ENCODE measurements at places on chromosomes 6 and 20.
A peak's percentile ranks its signal among the peaks of the same experiment; 100 is the strongest.

DNA sequence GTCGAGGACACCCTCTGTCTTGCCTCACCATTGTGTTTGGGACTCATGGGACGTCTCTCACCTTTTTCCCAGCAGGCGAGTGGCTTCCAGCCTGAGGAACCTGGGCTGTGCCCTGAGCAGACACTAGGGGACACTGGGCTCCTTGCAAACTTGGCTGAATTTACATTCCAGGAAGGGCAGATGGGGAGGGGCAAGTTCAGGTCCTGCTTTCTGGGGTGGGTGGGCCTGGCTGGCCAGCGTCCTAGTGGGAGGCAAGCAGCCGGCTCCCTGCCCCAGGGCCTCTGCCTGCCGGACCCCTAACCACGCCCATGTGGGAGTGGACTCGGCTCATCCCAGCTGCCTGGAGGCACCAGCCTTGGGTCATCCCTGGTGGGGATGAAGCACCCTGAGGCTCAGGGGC is 48.2 kb upstream of the MLN start:
- DNase-seq: no peak

- DNase-seq: no peak
Measured at GRCh38 chr20:49591217-49591865, 23.4 kb upstream of the PTGIS start.

DNA sequence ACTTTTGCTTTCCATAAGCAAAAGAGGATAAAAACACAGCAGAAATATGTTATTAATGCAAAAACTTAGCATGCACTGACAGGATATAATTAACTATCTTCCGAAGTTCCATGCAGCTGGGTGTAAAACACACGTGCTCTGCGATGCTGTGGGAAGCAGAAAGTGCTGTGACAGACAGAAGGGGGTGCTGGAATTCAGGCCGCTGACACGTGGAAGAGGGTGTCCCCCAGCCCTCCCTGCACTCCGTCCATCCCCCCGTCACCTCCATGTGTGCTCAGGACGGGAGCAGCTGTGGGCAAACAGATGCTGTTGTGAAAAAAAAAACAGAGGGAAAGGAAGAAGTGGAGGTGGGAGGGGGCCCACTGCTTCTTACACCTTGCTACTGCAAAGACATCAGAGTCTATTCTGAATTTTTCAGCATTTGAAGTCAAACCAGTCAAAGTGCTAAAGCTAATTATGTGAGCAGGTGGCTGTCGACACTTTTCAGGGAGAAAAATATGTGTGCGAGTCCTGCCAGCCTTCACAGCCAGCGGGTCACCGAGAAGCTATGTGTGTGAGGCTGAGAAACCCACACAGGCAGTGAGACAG is 175.9 kb upstream of the AFDN start:
- no peak for DNase-seq

GRCh38 chr20:31909253-31910070 is 39.0 kb downstream of the TTLL9 start:
- no peak for DNase-seq

DNA sequence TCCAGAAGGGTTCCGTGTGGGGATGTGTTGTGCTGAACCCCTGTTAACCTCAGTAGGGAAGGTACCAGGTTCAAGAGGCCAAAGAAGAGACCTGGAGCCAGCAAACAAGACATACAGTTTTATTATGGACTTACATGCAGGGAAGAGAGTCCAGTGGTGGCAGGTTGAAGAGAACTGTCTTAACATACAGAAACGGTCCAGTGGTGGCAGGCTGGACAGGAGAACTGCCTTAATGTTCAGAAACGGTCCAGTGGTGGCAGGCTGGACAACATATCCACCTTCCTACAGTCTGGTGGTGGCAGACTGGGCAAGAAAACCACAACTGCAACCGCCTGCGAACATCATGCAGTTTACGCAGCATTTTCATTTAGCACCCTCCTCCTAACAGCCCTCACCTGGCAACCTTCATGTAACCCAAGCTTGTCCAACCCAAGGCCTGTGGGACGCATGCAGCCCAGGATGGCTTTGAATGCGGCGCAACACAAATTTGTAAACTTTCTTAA is 75.9 kb downstream of the PHACTR3 start:
- no peak for DNase-seq

DNA sequence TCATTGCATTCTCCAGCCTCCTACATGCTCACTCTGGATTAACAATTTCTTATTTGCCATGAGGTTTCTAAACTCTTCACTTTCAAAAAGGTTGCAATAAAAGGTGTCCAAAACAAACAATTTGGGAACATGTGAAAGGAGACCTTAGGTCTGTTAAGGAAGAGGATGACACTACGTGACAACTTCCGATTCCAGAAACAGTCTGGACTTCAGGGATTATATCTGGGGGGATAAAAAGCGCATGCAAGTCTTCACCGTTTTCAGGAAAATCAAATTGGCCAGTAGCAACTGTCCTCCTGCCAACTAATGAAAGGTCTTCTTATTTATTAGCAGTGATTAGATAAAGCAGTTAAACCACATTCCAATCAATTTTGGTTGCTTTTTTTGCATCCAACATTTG is 1.8 kb downstream of the ZDHHC14 start:
- DNase-seq: no peak

GRCh38 chr20:34654207-34654744 is 22.6 kb downstream of the PIGU start:
- DNase-seq: no peak

- DNase-seq: no peak
Measured at GRCh38 chr6:2958331-2958711, 13.0 kb downstream of the SERPINB6 start.

- DNase-seq: no peak
Measured at GRCh38 chr6:169225887-169226286, 27.8 kb downstream of the THBS2 start.

GRCh38 chr6:111583986-111584385 is 21.7 kb downstream of the TRAF3IP2 start:
- DNase-seq: no peak

DNA sequence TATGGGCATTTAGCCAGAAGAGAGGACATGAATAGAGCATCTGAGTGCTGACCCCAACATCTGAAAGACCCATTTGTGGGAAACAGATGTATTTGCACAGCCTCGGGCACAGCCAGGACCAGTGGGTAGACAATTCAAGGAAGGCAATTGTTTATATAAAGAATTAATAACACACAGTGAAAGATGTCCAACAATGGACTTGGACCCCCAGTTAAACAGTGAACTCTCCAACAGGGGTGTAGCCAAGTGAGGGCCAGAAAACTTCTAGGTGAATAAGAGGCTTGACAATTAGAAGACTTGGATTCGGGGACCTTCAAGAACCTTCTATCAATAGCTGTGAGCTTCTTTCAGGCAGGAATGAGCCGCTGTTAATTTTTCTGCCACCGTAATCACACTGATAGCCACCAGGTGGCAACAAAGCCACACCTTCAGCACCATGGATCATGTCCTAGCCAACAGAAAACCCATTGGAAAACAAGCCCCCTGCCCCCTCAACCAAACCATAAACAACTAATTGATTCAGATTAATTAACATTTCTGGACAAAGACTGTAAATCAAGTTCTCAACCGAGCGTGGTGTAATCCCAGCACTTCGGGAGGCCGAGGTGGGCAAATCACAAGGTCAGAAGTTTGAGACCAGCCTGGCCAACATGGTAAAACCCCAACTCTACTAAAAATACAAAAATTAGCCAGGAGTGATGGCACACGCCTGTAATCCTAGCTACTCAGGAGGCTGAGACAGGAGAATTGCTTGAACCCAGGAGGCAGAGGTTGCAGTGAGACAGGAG is 8.8 kb upstream of the SRSF6 start:
- no peak for DNase-seq

DNA sequence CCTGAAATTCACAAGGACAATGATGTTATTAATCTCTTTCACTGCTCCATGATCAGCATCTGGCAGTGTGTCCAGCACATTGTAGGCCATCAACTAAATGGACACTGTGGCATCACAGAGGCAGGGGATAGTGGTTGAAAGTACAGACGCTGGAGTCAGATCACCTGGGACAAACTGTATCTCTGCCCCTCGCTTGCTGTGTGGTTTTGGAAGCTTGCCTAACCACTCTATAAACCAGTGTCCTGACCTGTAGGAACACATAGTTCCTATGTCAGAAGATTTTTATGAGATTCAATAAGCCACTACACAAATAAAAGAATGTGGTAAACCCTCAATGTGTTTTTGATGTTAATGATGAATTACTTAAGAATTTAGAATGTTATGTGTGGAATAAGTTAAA is 219.3 kb upstream of the RNF217 start:
- no peak for DNase-seq

DNA sequence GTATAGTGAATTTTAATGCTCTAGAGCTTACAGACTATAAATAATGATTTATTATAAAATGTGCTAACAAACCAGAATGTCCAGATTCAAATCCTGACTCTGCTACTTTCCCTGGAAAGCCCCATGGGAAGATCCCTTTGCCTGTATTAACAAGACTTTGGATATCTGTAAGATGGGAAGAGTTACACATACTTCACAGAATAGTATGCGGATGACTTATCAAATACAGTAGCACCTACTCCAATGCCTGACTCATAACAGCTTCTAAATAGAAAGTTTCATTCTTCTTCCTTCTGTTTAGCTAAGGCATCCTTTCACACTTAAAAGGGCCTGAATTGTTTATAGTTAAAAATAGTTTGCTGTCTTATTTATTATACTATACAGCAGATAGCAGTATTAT is 166.3 kb downstream of the KCNQ5 start:
- no peak for DNase-seq

GRCh38 chr6:136897071-136897470 is 25.0 kb upstream of the SLC35D3 start:
- DNase-seq: no peak

DNA sequence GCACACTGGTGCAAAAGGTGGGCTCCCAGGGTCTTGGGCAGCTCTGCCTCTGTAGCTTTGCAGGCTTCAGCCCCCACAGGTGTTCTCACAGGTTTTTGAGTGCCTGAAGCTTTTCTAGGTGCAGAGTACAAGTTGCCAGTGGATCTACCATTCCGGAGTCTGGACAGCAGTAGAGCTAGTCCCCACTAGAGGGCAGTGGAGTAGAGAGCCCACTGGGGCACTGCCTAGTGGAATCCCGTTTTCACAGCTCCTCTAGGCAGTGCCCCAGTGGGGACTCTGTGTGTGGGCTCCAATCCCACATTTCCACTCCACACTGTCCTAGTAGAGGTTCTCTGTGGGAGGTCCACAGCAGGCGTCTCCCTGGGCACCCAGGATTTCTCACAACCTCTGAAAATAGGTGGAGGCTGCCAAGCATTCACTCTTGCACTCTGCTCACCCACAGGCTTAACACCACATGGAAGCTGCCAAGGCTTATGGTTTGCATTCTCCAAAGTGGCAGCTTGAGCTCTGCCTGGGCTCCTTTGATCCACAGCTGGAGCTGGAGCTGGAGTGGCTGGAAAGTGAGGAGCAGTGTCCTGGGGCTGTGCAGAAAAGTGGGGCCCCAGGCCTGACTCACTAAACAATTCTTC is 86.3 kb upstream of the PROKR2 start:
- no peak for DNase-seq

DNA sequence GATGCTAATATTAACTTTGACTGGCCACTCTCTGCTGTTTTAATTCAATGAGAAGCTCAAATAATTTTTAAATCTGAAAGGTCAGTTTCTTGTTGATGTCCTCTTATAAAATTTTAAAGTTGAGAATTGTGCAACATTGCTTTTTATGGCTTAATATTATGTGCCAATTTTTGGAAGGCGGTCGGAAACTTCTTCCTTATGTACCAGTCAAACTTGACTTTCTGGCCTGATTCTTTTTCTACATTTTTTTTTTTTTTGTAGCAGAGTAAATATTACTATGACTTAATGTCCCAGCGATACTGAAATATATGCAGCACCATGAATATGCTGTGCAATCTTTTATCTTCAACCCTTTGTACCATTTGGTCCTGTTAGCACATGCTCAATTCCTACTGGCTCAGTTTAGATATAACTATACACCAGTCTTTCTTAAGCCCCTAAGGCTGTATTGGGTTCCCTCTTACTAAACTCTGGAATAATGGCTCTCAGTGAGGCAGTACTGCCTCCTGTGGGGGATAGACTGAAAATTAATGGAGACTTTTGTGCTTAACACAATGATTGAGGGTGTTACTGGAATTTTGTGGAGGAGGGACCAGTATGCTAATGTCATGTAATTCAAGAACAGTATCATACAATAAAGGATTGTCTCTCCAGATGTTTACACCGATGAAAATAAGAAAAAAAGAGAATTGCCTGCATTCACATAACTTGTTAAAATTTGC is 156.4 kb upstream of the SYNCRIP start:
- no peak for DNase-seq

- DNase-seq: no peak
Measured at GRCh38 chr20:41133709-41134361, 3.5 kb upstream of the PLCG1 start.

DNA sequence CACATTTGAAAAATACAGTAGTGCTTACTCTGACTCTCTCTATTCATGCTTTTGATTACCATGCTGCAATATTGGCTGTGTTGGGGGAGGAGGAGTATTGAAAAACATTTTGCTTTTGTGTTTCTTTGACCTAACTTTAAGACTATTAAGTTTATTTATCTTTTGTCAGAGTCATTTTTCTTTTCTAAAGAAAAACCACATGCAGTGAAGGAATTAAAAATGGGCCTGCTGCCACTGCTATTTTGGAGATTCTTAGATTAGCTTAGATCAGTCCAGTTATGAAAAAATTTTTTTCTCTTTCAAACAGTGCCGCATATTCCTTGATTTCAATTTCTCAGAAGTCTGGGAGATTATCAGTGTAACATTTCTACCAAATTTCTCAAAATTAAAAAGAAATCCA is 36.1 kb downstream of the BCKDHB start:
- peak; percentile 18 for DNase-seq

GRCh38 chr6:11459079-11459610 is 78.4 kb upstream of the TMEM170B start:
- DNase-seq: no peak

Measured in AG09319 (cell line).